Tongue (tissue), 3 donors: ENCODE measurements at places on chromosomes 4 and X. TPM values are rescaled to one million over a fixed set of nuclear protein-coding genes. Genes with fewer than 3 reads are reported as not detected.

The PAGE4 gene
- total RNA-seq = not detected

The PDZD4 gene
- total RNA-seq = 4.1 TPM

The FBXL5 gene
- total RNA-seq = 206 TPM

The HOPX gene
- total RNA-seq = 60.1 TPM

The GLRA2 gene
- not detected for total RNA-seq

The ADH4 gene
- not detected for total RNA-seq

The SLIT2 gene
- total RNA-seq = 16.3 TPM

The RAB9B gene
- total RNA-seq = 36.2 TPM

The QRFPR gene
- 0.62 TPM for total RNA-seq

The FHIP1A gene
- 66.0 TPM for total RNA-seq

The DUX4 gene
- total RNA-seq = not detected

The CCDC110 gene
- total RNA-seq = 3.3 TPM

The AFF2 gene
- 3.1 TPM for total RNA-seq

The CDKL2 gene
- total RNA-seq = 1.1 TPM

The TXK gene
- 0.82 TPM for total RNA-seq

The TCP11X2 gene
- total RNA-seq = not detected

The GUCY1B1 gene
- 26.6 TPM for total RNA-seq

The GYPE gene
- 0.51 TPM for total RNA-seq

The PTCHD1 gene
- total RNA-seq = 0.31 TPM

The RAB33B gene
- total RNA-seq = 19.6 TPM

The IL15 gene
- 9.1 TPM for total RNA-seq

The SNCA gene
- 17.7 TPM for total RNA-seq

The HERC6 gene
- total RNA-seq = 18.1 TPM

The OPN1LW gene
- not detected for total RNA-seq

The F11 gene
- total RNA-seq = 0.62 TPM

The RHOXF2 gene
- not detected for total RNA-seq

The XK gene
- total RNA-seq = 14.3 TPM

The KLF8 gene
- total RNA-seq = 9.8 TPM

The CXCL6 gene
- total RNA-seq = 0.51 TPM

The SFRP2 gene
- total RNA-seq = 111 TPM
